ENCODE measurements at places on chromosomes 3 and 15. TPM values are rescaled to one million over a fixed set of nuclear protein-coding genes. Genes with fewer than 3 reads are reported as not detected.

ACOX2 gene
- total RNA-seq, result 43.0 TPM

DNA sequence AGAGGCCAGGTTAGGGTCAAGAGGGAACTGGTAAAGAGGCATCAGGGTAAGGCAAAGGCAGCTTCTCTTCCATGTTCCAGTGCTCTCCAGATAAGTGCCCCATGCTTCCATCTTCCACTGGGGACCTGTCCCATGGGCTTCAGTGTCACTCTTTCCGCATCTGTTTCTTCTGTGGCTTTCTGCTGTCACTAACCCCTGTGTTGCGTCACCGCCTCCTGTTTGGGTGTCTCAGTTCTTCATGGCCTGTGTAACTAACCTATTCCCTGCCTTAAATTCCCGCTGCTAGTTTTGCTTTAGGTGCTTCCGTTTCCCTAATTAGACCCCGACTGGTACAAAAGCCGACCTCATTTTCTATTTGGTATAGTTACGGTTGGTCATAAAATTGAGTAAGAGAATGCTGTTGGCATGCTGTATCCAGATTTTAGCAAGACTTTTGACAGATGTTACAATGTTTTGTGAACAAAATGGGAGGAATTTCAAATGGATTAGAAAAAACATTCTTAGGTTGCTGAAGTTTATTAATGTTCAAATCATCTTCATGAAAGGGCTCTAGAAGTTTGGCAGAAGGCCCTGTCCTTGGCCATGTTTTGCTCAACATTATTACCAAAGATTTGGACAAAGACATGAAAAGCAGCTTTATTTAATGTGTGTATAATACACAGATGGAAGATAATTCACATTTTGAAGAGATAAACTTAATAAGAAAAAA is 245.3 kb downstream of the BBX start:
- no peak for DNase-seq
- no peaks in the 10 kb centered on the region for H3K36me3 ChIP-seq
- no peaks in the 10 kb centered on the region for H3K4me1 ChIP-seq

DNA sequence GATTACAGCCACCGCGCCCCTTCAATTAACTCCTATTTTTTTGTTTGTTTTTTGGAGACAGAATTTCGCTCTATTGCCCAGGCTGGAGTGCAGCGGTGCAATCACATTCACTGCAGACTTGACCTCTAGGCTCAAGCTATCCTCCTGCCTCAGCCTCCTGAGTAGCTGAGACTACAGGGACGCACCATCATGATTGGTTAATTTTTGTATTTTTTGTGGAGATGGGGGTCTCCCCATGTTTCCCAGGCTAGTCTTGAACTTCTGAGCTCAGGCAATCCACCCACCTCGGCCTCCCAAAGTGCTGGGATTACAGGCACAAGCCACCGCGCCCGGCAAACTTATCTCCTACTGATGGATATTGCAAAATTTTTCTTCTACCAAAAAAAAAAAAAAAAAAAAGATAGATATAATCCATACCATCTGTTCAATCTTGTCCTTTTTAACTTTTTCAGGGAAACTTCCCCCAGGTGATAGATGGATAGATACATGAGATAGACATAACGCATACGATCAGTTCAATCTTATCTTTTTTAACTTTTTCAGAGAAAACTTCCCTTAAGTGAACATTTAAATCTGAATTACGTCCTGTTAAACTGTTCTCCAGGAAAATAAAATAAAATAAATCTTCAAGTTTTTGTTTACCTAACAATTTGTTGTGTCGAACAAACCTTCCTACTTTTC is 693 bp upstream of the RPSA start:
- peak overlapping the region; percentile 82 for H3K27ac ChIP-seq
- no peaks in the 10 kb centered on the region for H3K27me3 ChIP-seq
- peaks cover 38% of the 10 kb centered on the region for H3K4me1 ChIP-seq
- H3K4me3 ChIP-seq, result peak overlapping the region; percentile 70
- DNase-seq, result no peak

DNA sequence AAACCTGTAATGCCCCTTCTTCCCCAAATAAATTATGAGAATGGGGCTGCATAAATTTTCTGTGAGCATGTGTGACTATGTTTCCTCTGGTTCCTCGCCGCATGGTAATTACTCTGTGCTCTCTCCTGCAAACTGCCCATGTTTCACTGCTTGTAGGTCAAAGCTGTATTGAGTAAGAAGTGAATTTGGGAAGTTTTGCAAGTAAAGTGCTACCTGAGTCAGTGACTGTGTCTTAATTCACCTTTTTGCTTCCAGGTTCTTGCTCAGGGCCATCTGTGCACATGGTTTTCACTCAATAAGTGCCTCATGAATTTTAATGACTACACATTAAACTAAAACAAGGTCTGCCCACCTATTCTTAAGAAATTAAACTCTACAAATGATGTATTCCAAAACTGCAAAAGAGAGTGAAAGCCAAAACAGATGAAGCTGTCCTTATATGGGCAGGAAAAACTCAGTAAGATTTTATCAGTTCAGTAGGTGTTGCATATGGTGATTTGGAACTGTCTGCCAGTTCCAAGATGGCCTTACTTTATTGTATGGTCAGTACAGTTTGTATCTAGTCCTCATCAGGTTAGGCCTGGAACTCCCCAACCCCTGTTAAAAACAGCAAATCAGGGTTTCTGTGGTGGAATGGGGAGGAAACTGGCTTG is 100.0 kb downstream of the LPP start:
- H3K27me3 ChIP-seq, result no peaks in the 10 kb centered on the region
- no peaks in the 10 kb centered on the region for H3K36me3 ChIP-seq
- H3K27ac ChIP-seq, result peak overlapping the region; percentile 85
- no peak overlapping the region for H3K4me3 ChIP-seq
- DNase-seq, result no peak
- peaks cover 35% of the 10 kb centered on the region for H3K4me1 ChIP-seq

- H3K27ac ChIP-seq, result no peak overlapping the region
- no peaks in the 10 kb centered on the region for H3K27me3 ChIP-seq
- no peaks in the 10 kb centered on the region for H3K36me3 ChIP-seq
- no peaks in the 10 kb centered on the region for H3K4me1 ChIP-seq
Observed at GRCh38 chr3:32885283-32885901, 66.1 kb upstream of the CCR4 start.

GRCh38 chr3:139110072-139110830 is 65.6 kb upstream of the PRR23C start:
- no peaks in the 10 kb centered on the region for H3K4me1 ChIP-seq
- no peaks in the 10 kb centered on the region for H3K36me3 ChIP-seq
- H3K27ac ChIP-seq, result no peak overlapping the region
- no peaks in the 10 kb centered on the region for H3K27me3 ChIP-seq
- DNase-seq, result peak; percentile 66

Measured in transverse colon (tissue), 4 donors.